GM12864 (cell line): ENCODE measurements at places on chromosomes 2 and 18.

GRCh38 chr2:105879803-105880300 is 135.1 kb downstream of the NCK2 start:
- no peak for DNase-seq

DNA sequence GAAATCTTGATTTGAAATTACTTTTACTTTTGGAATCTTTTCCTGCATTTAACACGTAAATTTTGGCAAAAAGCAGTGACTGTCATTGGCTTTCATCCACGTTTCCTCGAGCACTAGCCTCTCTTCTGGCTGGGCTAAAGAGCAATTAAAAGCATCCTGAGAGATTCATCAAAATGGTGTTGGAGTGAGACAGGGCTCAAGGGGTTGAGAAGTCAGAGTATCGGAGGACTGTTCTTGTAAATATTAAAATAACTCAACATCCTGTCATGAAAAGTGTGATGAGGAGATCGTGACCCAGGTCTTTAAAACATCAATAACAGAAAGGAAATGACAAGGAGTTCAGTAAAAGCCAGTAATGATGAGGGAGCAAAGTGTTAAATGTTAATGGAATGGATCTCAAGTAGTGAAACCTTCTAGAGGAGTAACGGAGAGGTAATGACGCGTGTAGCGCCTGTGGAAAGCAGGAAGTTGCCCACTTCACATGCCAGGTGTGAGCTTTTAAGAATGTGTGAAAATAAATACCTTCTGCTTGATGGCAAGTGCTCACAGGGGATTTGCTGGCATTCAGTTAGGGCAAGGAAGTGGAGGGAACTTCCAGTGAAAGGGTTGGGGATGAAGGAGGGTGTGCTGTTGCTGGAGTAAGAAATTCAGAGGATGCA is 754.4 kb downstream of the ADCYAP1 start:
- no peak for DNase-seq

DNA sequence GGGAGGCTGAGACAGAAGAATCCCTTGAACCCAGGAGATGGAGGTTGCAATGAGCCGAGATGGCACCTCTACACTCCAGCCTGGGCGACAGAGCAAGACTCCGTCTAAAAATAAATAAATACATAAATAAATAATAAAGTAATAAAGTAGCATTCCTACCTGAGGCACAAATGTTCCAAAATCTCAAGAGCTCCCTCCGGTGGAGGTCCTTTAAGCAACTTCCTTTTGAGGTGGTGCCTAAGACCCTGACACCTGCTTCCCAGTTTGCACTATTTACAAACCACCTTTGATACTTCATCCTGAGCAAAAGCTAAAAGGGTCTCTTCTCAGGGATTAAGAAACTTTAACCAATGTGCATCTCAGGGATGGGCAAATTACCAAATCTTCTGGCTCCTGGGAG is 505.1 kb downstream of the CNTNAP5 start:
- no peak for DNase-seq

- no peak for DNase-seq
Measured at GRCh38 chr18:58590839-58591238, 38.1 kb downstream of the ALPK2 start.

- no peak for DNase-seq
Measured at GRCh38 chr2:43315482-43315881, 89.1 kb upstream of the ZFP36L2 start.

DNA sequence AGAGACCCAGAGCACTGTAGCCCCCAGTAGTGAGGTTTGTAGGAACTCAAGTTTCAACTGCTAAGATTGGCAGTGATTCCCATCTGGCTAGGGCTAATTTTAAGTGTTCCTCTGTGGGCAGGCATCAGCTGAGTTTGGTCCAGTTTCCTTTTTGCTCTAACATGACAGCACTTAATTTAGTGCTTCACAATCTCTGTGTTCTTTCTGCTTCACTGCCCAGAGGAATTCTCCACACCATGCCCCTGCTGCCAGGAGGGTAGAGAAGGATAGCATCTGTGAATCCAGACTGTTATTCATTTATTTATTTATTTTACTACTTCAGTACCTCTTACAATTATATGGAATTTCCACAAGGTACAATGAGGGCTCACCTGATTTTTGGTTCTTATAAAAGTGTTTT is 549.9 kb upstream of the FSIP2 start:
- DNase-seq = no peak

DNA sequence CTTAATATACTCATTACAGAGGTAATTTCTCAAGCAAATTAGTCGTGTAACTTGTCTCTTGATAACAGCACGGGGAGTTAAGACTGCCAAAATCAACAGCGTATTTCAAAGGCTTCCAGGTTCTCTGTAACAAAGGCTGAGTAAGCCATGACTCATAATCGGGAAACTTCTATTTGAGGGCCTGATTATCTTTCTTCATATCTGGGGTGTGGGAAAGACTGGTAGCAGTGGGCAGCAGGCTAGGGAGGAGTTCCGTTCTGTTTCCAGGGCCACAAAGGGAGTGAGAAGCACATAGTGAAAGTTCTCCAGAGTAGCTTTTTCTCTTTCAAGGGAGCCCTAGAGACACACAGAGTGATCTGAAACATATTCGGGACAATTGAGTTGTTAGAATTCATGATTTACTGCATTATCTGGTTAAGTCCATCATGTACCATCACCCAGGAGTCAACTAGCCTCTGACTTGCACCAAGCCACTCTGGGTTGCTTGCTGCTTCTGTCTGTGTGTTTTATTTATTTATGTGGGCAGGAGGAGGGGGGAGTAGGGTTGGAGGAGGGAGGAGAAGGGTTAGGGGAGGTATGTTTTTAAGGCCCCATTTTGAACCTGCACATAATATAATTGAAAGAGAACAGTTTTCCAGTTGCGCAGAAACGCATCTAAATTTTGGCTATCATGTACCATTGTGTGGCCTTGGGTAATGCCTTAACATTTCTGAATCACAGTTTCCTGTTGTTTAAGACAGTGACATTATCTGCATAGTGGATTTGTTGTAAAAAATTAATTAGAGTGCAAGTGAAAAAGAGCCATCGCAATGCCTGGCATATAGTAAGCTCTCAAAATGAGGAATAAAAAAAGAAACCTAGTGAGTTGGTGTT is 80.5 kb upstream of the ITPRID2 start:
- no peak for DNase-seq

DNA sequence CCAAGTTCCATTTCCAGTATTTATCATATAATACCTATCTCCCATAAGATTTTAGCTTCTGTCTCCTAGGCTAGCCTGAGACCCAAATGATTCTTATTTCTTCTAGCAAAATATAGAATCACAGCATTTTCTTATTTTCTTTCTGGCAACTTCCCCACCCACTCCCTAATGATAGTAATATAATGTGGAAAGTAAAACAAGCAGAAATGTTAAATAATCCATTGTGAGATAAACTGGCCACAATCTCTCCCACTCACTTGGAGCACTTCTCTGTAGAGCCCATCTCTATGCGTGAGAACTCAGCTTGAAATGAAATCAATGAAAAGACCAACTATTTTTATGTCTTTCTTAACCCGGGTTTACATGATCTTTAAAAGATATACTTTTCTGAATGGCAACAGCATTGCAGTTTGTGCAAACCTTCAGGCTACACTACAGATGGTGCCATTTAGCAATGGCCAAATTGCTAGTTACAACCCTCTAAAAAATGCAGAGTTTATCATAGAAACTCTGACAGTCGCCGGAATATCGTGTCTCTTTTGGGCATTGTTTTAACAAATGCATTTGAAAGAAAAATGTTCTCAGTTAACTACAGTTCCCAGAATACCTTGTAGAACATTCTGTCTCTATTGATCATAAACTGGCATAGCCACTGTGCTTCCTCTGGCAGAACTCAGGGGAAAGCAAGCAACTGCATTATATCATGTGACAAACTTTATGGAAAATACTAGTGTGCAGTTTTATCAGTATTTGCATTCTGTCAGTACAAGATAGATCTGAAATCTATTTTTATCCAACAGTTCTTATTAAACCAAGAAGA is 1407.4 kb upstream of the ZEB2 start:
- no peak for DNase-seq

DNA sequence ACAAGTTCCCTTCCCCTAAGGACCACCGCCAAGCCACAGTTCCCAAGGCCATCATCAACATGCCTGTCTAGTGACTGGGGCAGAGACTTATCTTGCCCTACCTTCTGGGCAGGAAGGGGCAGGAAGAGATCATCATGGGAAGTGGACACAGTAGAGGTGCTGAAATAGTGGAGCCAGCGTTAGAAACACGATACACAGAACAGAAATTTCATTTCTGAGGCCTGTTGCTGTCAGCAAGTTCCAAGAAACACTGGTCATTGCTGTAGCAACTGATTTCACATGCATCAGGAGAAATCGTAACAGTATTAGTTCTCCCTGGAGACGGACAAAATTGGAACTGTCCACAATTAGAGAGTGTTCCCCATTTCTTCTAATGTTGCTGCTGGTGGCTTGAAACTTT is 83.0 kb downstream of the COLEC12 start:
- DNase-seq = no peak

GRCh38 chr2:46943881-46944798 is 28.5 kb upstream of the MCFD2 start:
- DNase-seq = peak; percentile 74

- DNase-seq = no peak
Measured at GRCh38 chr18:44786257-44786656, 105.6 kb downstream of the SETBP1 start.

GRCh38 chr2:109120166-109120565 is 8.8 kb upstream of the SH3RF3 start:
- DNase-seq = no peak

GRCh38 chr2:207796585-207797350 is 27.1 kb upstream of the FZD5 start:
- no peak for DNase-seq

DNA sequence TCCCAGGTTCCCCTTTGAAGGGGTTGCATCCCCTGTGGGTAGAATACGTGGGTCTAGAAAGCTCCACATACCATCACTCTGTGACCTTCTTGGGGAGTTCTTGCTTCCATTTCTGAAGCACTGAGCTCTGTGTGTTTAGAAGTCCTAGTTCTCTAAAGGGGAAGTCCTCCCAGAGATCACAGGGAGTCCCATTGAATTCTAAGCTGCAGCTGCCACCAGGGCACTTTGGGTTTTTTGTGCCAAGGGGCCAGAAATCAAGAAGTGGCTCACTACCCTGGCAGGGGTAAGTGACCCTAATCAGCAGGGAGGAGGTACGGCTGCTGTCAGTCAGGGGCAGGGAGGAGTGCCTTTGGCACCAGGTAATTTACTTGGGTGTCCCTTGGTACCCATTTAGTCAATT is 70.9 kb downstream of the EHD3 start:
- no peak for DNase-seq

DNA sequence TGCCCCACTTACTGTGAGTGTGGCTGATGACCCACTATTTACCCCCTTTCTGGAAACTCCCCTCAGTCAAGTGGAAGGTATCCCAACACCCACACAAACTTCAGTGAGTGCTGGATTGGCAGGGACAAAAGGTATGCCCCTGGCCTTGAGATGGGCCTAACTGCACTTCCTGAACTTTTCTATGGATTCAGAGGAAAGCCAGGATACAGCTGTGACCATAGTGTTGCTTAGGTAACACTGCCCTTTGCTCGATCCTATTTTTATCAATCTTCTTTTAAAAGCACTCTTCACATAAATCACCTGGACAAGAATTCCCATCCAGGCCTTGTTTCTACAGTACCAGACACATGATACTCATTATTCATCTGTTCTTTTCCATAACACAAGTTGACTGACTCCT is 671.5 kb upstream of the SLC8A1 start:
- no peak for DNase-seq

GRCh38 chr2:195646424-195646823 is 10.6 kb upstream of the SLC39A10 start:
- DNase-seq = no peak

DNA sequence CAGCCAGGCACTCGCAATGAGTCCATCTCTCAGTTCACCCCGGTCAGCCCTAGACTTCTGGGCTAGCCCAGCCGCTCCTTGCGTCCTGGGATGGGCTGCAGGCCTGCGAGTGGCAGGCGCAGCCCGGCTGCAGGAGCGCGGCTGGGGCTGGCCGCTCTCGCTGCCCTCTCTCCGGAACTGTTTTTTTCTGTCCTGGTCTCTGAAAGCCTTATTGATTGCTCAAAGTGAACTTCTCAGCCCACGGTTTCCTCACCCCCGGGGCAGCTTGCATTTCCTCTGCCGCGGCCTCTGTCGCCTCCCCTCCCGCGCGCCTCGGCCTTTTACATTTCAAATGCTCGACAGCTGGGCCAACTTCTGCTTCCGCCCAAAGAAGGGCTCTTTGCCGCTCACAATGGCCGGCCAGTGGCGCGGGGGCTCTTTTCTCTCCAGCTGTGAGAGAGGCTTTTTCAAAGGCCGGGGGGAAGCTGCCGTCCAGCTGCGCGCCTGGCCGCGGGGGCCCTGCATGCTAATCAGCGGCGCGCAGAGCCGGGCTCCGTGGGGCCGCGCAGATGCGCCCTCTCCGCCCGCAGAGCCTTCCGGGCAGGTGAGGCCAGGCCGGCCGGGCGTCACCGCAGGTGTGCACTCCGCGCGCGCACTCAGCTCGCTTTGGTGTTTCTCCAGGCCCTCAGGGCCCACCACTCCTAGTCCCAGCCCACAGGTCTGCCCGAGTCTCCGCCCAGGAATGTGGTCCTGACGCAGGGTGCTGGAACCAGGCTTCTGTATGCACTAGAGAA is 513.8 kb downstream of the RNF144A start:
- no peak for DNase-seq

DNA sequence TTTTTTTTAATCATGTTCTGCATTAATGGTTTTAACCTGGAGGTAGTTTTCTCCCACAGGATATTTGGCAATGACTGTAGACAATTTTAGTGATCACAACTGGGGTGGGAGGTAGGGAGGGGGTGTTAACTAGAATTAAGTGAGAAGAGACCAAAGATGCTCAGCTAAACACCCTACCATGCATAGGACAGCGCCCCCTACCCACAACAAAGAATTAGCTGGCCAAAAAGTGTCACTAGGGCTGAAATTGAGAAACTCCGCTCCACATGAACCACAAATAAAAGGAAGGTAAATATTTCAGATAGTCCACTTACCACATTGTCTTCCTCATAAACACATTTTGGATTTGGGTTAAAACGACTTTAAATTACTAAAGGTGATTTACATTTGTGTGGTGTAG is 942.6 kb downstream of the SUCLG1 start:
- DNase-seq = no peak

- DNase-seq = no peak
Measured at GRCh38 chr18:12911025-12911928, 27.2 kb upstream of the PTPN2 start.

- DNase-seq = no peak
Measured at GRCh38 chr2:219907011-219907365, 279.6 kb downstream of the SLC4A3 start.

GRCh38 chr2:118580651-118581050 is 266.8 kb downstream of the EN1 start:
- DNase-seq = no peak

DNA sequence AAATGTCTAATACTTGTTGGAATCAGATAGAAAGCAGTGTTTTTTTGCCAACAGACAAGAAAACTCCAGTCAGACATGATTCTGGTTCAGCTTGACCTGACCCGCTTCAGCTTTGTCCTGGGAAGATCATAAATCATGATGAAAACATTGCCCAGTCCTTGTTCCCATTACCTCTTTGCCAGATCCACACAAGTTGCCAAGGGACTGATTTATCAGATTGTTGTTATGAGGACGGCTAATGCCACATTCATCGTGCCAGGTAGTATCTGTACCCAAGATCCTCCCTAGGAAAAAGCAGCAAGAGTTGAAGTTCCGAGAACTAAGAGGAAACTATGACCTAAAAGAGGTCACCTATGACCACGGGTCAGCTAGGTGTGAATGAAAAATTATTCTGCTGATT is 39.0 kb downstream of the SLC40A1 start:
- DNase-seq = no peak

- no peak for DNase-seq
Measured at GRCh38 chr18:62346333-62347088, 21.4 kb downstream of the TNFRSF11A start.
